ENCODE measurements at places on chromosomes 3 and 15.

- peak; percentile 76 for DNase-seq
These were observed 781 bp upstream of the DAG1 start for GRCh38 chr3:49469037-49469935.

DNA sequence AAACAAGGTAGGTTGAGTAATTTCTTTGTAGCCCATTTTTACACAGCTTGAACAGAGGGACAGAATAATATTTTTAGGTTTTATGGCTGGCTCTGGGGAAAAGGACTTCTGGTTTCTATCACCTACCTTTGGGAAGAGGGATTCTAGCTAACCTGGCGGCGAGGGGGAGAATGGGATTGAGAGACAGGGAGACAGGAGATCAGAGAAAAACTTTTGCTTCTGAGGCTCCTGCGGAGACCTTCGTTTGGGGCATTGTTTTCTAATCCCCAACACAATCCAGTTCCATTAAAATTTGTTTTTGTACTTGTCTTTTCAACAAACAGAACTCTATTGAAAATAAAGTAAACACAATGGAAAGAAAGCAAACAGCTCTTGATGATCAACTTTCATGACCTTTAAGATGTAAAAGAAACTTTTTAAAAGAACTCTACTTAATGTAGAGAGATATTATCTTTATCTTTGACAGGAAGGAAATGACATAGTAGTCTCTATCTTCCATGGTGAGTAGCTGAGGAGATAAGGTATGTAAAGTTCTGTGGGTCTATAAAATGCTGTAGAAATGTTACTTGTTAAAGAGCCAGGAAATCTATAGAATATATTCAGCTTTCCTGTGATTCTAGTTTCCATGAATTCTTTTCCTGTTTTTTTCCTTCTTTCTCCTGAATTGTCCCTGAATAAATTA, 37.0 kb upstream of the P2RY1 start:
- DNase-seq = no peak

- DNase-seq = no peak
These were observed 20.9 kb downstream of the KAT2B start for GRCh38 chr3:20060974-20061685.

DNA sequence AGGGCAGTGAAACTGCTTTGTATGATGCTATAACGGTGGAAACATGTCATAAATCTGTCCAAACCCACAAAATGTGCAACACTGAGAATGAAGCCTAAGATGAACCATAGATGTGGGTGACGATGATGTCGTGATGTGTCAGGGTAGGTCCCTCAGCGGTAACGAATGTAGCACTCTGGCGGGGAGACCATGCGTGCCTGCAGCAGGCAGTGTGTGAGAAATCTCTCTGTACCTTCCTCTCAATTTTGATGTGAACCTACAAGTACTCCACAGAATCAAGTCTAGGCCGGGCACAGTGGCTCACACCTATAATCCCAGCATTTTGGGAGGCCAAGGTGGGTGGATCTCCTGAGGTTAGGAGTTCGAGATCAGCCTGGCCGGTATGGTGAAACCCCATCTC, 268.2 kb upstream of the LYSMD4 start:
- no peak for DNase-seq

- DNase-seq = no peak
These were observed 41.8 kb downstream of the IQCB1 start for GRCh38 chr3:121793078-121793477.

DNA sequence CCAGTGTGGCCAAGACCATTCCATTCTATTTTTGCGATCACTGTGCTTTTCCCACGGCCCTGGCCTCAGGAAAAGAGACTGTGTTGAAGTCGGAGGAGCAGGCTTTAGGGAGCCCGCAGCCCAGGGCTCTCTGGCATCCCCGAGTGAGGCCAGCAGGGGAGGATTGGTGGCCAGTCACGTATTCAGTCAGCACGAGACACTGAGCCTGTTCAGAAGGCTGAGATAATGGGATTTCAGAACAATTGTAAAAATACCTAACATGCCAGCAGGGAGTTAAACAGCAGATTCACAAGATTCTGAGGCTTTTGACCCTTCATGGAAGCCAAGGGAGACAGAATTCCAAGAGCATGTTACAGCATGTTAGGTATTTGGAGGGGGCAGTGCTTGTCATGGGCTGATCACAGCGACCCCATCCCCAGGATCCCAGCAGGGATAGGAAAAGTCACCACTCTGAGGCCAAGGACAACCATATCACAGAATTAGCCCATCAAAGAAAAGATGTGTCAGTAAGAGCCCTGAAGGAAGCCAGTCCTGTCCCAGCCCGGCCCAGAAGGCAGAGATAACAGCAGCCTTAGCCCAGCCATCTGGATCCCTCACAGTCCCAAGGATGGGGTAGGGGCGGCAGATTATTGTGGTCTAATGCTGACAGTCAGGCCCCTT, 40.6 kb downstream of the AMOTL2 start:
- DNase-seq = peak; percentile 79

DNA sequence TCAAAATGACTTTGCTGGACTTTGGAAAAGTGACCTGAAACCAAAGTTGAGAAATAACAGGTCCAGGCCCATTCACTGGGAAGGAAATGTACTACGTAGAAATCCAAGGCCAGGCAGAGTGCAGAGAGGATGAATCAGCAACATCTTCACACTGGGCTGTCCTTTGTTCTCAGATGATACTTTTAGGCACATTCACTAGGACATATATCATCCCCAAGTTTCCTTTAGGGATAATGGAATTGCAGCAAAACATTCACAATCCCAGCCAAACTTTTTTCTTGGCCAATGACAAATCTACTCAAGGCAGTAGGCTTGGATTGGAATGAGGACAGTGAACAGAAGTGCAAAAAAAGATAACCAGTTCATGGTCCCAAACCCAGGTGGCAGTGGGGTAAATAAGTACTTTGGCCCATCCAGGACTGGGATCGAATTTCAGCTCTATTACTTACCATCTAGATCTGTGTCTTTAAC, 75.1 kb downstream of the CLDN11 start:
- no peak for DNase-seq

GRCh38 chr15:92020804-92021203, 167.3 kb downstream of the SLCO3A1 start:
- no peak for DNase-seq

DNA sequence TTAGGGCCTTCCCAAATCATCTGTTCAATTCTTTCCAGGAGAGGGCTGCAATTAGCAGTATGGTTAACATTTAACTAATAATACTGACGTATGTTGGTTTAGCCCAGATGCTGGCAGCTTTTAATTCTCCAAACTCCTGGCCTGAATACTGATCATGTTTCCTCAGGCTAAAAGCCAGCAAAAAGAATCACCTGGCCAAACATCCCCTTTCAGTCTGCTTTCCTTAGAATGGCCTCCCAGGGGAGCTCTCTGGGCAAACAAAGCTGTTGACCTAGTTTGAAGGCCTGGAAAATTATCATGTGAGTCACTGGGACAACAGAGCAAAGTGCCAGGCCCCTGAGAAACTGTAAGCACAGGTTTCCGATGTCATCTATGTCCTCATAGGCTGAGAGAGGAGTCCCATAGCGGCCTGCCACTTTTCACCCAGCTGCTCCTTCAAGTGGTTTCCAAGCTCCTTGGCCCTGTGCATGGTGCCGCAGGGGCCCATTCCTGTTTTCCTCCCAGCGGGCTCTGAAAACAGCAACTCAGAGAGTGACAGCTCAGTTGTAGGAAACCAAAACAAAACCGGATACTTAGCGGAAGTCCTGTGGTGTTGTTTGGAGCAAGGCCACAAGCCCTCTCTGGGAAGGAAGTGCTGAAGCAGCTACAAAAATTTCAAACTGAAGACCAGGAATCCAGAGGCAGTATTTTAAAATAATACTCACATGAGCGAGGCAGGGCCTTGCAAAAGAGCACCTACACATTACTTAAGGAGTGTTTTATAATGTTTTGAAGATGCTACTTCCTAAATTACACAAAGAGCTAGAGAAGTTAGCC, 36.5 kb upstream of the RAB11A start:
- DNase-seq = peak; percentile 77

- no peak for DNase-seq
These were observed 22.6 kb upstream of the SLC41A3 start for GRCh38 chr3:126106336-126107202.

GRCh38 chr3:43128464-43128863, 22.6 kb upstream of the POMGNT2 start:
- DNase-seq = no peak

- no peak for DNase-seq
These were observed 234.8 kb upstream of the GADL1 start for GRCh38 chr3:31129241-31129640.

DNA sequence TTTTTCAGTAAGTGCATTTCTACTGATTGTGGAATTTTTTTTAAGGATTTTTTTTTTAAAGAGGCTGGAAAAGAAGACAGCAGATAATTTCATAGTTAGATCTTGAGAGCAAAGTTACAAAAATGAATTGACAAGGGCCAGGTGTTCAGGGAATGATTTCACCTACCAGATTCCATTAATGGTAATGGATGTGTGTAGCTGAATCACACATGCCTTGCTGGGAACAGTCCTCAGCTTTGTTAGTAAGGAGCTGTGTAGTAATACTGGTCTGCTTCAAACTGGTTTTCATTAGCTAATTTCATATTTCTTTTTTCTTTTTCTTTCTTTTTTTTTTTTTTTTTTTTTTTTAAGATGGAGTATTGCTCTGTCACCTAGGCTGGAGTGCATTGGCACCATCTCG, 16.0 kb downstream of the NR1D2 start:
- DNase-seq = no peak

GRCh38 chr3:56704706-56705105, 21.6 kb upstream of the TASOR start:
- no peak for DNase-seq

- no peak for DNase-seq
These were observed 48.0 kb upstream of the SCAANT1 start for GRCh38 chr3:63960048-63960711.

- no peak for DNase-seq
These were observed 94.2 kb upstream of the ALDH1A3 start for GRCh38 chr15:100785181-100786138.

DNA sequence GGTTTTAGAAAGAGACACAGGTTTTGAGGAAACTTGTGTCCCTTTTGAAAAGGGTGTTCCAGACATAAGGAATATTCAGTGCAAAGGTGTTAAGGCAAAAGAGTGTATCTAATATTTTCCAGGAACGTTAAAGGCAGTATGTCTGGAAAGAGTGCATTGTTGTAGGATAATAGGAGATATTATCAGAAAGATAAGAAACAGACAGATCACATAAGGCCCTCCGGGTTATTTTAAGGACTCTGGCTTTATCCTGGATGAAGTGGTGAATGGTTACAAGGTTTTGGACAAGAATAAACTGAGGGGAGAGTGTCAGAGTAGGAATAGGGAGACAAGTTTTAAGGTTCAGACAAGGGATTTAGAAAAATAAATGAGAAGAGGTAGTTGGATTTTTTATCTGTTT, 493.7 kb upstream of the GRM7 start:
- DNase-seq = no peak

- DNase-seq = peak; percentile 79
These were observed 36.3 kb upstream of the MEX3B start for GRCh38 chr15:82081914-82082762.

DNA sequence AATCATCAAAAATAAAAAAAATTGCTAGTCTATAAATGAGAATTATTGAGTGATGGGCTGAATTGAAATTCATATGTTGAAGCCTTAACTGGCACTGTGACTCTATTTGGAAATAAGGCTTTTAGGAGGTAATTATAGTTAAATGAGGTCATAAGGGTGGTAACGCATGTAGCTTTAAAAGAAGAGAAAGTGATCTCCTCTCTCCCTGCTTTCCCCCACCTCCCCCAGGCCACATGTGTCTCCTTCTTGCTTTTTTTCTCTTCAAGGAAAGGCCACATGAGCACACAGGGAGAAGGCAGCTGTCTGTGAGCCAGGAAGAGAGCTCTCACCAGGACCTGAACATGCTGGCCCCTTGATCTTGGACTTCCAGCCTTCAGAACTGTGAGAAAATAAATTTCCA, 48.2 kb upstream of the ARPP19 start:
- DNase-seq = no peak

- DNase-seq = no peak
These were observed 339.0 kb downstream of the IL5RA start for GRCh38 chr3:2771193-2771592.

- no peak for DNase-seq
These were observed 276.6 kb upstream of the THBS1 start for GRCh38 chr15:39304201-39304841.

DNA sequence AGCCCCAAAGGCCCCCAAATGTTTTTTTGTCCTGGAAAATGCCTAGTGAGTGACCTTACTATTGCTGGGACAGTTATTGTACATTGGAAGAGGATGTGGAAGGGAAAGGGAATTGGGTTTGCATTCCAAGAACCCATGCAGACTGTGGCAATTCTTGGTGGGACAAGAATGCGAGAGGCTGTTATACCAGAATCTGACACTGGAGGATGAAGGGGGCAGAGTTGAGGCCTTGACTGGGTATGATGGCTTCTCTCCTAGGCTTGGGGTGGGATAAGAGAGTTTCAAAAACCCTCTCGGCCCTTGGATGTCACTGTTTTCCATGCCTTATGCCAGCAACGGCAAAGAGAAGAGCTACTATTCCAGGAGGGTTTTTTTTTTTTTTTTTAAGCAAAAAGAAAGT, 25.3 kb downstream of the IL16 start:
- DNase-seq = no peak

DNA sequence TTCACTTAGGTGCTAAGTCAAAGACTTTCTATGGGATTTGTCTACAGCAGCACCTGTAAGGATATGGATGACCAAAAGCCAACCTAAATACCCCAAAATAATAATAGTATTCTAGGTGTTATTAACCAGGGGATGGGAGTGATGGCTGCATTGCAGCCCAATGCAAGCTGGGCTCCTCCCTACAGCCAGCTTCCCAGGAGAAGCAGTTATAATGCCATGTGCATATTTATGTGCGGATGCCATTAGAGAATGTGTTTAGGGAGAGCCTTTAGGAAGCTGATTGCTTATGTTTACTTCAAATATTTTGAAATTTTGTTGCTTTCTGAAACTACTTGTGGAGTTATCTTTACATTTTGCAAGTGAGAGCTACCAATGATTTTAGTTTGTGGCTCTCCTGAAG, 237.3 kb downstream of the CHST2 start:
- DNase-seq = no peak

- DNase-seq = no peak
These were observed 204.5 kb upstream of the UBE2E1 start for GRCh38 chr3:23601091-23601822.

GRCh38 chr15:48825075-48825474, 14.2 kb upstream of the CEP152 start:
- DNase-seq = no peak

DNA sequence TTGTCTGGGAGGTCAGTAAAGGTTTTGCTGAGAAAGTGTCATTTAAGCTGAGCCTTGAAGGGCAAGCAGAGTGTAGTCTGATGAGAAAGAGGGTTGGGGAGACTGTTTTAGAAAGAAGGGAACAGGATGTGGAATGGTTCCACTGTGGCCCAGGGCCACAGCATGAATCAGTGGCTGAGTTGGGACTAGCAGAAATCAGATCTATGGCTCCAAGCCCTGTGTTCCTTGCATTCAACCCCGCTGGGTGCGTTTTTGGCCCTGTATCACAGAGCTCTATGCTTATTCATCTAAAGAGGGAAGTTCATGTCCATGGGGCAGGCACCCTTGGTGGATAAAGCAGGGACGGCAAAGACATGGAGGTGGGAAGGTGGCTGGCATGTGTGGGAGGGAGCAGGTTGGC, 151.3 kb downstream of the CACNA1D start:
- no peak for DNase-seq

Data from HTR-8/SVneo (cell line).